ENCODE measurements at places on chromosomes 5 and 9.
A peak's percentile ranks its signal among the peaks of the same experiment; 100 is the strongest.

- DNase-seq, result no peak
Observed at GRCh38 chr5:91910655-91911054, 527.5 kb upstream of the ARRDC3 start.

- DNase-seq, result no peak
Observed at GRCh38 chr5:36682499-36682898, 76.1 kb downstream of the SLC1A3 start.

DNA sequence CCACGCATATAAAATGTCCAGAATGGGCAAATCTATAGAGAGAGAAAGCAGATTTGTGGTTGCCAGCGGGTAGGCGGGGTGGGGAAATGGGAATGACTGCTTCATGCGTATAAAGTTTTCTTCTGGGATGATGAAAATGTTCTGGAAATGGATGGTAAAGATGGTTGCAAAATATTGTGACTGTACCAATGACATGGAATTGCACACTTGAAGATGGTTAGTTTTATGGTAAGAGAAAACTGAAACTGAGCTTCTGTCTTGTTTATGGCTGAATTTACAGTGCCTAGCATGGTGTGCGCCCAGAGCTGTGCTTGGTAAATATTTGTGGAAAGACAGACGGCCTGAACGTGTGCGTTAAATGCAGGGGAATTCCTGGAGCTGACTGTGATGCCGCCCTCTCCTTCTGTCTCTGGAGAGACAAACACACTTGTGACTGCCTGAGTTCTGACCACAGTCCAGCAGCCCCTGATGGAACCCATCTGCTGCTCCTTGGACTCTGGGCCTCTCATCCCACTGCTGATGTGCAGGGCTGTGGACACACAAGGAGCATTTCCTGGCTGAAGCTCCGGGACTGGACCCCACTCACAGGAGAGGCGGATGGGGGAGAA, 8.6 kb upstream of the PTGES start:
- no peak for DNase-seq

- DNase-seq, result no peak
Observed at GRCh38 chr9:131405858-131406537, 12.1 kb downstream of the PRRC2B start.

DNA sequence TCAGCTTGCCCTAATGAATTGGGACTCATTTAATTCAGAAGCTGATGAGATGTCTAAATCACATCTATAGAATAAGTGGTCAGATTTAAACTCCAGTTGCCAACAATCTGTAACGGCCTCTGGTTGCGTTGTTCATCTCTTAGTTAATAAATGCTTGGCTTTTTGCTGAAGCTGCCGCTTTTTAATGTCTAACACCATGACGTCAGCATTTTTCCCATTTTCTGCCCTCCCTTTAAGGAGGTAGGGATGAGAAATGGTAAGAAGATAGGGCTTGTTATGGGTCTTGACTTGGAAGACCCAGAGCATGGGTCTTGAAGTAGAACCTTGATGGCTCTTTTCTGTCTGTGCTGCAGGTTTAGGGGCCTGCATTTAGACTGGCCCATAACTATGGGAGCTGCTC, 33.3 kb downstream of the PALM2AKAP2 start:
- DNase-seq, result no peak

- DNase-seq, result no peak
Observed at GRCh38 chr9:89536145-89536574, 38.2 kb upstream of the SEMA4D start.

- DNase-seq, result no peak
Observed at GRCh38 chr5:219460-219863, 1.3 kb downstream of the SDHA start.

DNA sequence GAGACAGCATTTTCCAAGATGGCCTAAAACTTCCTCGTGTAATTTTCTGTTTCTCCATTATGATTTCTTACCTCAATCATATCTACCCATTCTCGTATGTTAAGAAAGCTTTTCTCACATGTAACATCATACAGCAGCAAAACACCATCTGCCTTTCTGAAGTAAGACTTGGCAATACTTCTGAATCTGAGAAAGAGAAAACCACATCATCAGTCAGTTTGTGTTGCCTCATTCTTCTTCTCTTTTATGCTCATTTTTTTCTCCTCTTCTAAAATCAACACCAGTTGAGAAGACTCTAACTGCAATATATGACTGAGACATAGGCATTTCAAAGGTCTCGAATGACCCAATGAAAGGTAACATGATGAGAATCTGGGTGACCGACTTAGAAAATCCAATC, 66.0 kb downstream of the RASEF start:
- DNase-seq, result no peak

- DNase-seq, result peak; percentile 11
Observed at GRCh38 chr5:83856881-83857280, 136.2 kb upstream of the HAPLN1 start.

GRCh38 chr9:86262492-86262891, 3.0 kb upstream of the C9orf153 start:
- no peak for DNase-seq

DNA sequence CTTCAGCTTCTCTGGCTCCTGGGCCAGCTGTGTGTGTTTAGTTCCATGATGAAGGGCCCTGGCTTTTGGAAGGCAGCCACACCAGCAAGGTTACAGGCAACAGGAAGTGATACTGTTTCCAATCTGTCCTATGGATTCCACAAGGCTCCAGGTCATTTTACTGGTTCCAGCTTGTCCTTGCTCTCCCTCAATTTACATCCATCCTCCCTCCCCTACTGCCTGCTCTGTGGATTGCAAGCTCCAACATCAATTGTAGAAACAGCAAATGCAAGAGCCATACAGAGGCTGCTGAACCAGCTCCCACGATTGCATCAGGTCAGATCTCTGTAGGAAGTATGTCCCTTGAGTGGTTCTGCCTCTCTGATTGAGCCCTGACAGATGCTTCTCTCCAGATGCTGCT, 409.8 kb downstream of the NTRK2 start:
- no peak for DNase-seq

GRCh38 chr5:36374266-36374862, 72.7 kb upstream of the RANBP3L start:
- DNase-seq, result no peak

- DNase-seq, result no peak
Observed at GRCh38 chr5:33984671-33985124, at the start of gene SLC45A2. Gene SLC45A2 (minus strand): TSS chr5:33984693. CDS start chr5:33984583, 110 bp downstream.

GRCh38 chr9:69615880-69616279, 56.3 kb downstream of the APBA1 start:
- DNase-seq, result no peak

DNA sequence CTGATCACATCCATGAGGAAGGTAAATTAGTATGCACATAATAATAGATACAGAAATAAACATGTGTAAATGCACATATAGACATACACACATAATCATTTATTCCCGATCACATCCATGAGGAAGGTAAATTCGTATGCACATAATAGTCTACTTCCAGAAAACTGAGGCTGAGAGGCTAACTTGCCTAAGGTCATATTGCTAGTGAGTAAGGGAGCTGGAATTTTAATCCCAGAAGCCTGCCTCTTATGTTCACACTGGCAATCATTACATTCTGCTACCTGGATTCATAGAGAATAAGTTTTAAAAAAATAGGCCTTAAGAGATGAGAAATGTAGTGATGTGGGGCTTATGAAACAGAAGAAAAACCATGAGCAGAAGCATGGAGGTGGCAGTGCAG, 716.3 kb downstream of the BRINP1 start:
- no peak for DNase-seq

- no peak for DNase-seq
Observed at GRCh38 chr5:73443829-73444498, 4.6 kb downstream of the FOXD1 start.

- no peak for DNase-seq
Observed at GRCh38 chr9:121322737-121323448, 47.2 kb downstream of the STOM start.

GRCh38 chr5:124704594-124705284, 41.7 kb downstream of the ZNF608 start:
- DNase-seq, result no peak

Data from DMS 273 treated with DMSO at 0.1 percent for 48 hours (cell line).